ENCODE measurements at places on chromosomes 12 and 14.
A peak's percentile ranks its signal among the peaks of the same experiment; 100 is the strongest.

DNA sequence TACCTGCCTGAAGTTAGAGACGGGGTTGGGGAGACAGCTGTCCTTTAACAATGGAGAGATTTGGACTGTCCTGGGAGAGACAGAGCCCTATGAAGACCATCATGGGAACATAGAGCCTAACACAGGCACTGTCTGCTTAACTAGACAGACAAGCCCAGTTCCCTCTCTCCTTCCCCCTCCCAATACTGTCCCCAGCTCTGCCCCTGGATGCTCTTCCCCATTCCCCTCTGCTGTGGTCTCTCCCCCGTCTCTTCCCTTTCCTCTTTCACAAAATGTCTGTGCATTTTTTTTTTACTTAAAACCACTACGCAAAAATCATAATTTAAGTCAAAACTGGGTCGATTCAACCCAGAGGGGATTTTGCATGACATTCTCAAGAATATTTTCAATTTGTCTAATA, 232.9 kb downstream of the CHST11 start:
- DNase-seq, result no peak

- DNase-seq, result no peak
Measured at GRCh38 chr14:64209444-64210131, 84.6 kb downstream of the ESR2 start.

DNA sequence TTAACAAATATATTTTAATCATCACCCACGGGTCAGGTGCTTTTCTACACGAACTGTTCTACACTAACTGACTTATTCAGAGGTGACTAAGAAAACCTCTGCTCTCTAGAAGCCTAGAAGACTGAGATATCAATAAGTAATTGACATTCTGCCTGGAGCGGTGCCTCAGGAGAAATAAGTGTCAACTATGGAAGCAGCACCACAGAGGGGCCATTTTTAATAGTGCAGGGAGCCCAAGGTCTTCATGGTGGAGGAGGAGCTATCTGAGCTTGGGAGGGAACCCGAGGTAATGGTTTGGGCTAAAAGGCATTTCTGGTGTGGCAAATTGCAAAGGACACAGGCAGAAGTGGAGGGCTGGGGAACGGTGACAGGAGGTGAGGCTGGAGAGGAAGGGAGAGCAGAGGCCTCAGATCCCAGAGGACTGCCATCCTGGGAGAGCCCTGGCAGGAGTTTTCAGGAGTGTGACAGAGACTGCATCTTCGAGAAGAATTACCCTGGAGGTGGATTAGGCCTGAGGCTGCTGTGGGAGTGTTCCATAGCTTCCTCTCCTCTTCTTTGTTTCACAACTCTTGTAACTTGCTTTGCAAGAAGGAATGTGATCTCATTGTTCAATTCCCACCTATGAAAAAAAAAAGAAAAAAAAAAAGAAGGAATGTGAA, 123.1 kb downstream of the NPAS3 start:
- DNase-seq, result no peak

DNA sequence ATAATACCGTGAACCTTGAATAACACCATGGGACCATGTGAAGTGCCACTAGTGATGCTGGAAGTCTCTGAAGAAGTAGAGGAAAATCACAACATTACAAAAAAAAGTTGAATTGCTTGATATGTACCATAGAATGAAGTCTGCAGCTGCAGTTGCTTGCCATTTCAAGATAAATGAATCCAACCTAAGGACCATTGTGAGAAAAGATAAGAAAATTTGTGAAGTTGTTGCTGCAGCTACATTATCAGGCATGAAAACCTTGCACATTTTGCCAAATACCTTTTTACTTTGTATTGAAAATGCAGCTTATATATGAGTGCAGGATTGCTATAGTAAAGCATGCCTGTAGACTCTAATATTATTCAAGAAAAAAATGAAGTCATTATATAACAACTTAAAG, 126.5 kb downstream of the NUBPL start:
- DNase-seq, result no peak

DNA sequence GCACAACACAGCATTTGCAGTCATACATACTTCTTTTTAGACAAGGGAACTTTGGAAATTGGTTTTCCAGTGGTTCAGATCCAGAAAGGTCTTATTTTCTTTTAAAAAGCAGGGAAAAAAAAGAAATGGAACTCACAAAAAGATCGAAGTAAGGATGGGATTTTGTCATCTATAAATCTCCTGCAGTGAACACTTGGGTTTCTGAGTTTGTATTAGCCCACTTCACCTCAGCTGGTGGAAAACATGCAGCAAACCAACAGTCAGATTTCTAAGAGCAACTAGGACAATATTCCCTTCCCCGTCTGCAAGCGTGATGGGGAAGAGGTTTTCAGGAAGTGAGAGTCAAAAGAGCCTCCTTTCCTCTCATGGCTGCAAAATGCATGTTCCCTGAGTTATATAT, 4.6 kb downstream of the MYF5 start:
- DNase-seq, result no peak

- no peak for DNase-seq
Measured at GRCh38 chr14:104891121-104891551, 26.1 kb downstream of the CEP170B start.

GRCh38 chr12:95629392-95629791, 78.1 kb upstream of the USP44 start:
- no peak for DNase-seq

GRCh38 chr14:90741682-90741946, 74.6 kb downstream of the TTC7B start:
- DNase-seq, result no peak

GRCh38 chr12:95533985-95534384, 17.3 kb downstream of the USP44 start:
- no peak for DNase-seq

- no peak for DNase-seq
Measured at GRCh38 chr12:19783547-19784444, 344.5 kb downstream of the AEBP2 start.

DNA sequence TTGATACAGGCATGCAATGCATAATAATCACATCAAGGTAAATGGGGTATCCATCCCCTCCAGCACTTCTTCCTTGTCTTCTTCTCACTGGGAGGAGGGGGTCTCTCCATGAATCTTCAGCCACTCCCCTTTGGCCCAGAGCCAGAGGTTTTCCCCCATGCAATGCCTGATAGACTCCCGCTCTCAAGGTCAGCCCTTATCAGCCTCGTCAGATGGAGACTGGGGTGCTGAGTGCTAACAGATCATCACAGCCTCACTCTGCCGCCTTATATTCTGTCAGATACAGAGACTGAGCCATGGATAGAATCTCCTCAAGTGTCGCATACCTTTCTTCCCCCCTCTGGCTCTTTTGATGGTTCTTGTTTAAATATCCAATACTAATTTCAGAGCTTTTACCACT, 503.1 kb downstream of the AACS start:
- no peak for DNase-seq

DNA sequence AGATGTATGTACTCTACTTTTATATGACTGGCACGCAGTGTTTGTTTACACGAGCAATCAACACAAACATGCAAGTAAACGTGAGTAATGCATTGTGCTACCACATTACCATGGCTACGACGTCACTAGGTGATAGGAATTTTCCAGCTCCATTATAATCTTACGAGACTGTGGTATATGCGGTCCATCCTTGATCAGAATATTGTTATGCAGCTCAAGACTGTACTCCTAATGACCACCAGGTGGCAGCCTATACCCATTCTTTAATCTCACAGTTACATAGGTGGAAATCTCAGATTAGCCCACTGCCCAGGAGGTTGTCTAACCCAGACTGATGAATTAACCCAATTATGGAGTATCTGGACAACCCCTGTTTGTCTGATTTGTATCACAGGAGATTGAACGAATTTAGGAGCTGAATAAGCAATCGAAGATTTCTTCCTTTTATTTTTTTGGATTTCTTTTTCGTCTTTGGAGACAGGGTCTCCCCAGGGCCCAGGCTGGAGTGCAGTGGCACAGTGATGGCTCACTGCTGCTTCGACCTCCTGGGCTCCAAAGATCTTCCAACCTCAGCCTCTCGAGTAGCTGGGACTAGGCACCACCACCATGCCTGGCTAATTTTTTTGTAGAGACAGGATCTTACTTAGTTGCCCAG, 8.7 kb upstream of the TESPA1 start:
- DNase-seq, result peak; percentile 88

DNA sequence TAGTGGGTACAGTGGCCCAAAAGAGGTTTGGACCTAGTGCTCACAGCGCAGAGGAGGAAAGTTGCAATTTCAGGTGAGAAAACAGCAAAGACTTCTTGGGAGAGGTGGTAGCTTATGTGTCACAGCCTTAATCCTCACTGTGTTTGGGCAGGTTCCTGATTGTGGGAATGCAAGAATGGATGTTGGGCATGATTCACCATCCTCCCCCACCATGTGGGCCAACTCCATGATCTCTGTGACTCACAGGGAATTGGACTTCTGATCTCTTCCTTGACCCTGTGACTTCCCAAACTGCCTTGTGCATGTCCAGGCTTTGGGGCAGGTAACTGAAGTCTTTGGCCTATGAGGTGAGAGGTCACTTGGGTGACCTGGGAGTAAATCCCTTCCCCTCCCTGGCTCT, 1.8 kb upstream of the CHST11 start:
- no peak for DNase-seq

DNA sequence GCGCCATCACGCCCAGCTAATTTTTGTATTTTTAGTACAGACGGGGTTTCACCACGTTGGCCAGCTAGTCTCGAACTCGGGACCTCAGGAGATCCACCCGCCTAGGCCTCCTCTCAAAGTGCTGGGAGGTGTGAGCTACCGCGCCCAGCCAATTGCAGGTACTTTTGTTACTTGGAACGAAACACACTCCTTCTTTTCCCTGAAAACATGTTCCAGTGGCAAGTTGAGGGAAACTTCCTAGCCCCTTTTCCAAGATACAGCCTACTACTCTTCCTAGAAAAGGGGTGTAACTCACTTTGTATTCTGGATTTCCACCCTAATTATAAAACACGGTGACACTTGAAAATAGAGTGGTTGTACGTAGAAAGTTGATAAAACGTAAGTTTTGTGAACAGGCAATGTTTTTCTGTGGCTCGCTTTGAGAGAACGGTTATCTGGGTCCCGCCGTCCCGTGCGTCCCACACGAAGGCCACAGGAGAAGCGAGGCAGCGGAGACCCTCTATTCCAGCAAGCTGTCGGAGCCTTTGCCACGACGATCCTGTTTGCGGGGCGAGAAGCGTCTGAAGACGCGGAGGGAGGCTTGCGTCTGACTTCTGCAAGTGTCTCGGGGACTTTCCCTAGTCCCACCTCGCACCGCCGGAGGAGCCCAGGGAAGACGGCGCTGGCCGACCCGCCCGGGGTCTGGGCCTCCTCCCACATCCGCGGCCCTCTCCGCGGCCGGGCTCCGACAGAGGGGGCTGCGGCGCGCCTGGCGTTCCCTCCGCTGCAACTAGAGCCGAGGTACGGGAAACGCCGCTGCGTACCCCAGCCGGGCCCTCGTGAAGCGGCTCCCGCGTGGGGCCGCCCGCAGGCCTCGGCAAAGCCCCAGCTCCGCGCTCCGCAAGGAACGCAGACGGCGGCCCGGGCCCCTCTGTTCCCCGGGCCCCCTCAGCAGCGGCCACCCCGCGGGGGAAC, 745 bp downstream of the CDCA4 start:
- peak; percentile 27 for DNase-seq

GRCh38 chr14:106222731-106223130, 696.3 kb downstream of the TMEM121 start:
- DNase-seq, result no peak

GRCh38 chr14:39023939-39024871, 78.8 kb downstream of the SEC23A start:
- no peak for DNase-seq

DNA sequence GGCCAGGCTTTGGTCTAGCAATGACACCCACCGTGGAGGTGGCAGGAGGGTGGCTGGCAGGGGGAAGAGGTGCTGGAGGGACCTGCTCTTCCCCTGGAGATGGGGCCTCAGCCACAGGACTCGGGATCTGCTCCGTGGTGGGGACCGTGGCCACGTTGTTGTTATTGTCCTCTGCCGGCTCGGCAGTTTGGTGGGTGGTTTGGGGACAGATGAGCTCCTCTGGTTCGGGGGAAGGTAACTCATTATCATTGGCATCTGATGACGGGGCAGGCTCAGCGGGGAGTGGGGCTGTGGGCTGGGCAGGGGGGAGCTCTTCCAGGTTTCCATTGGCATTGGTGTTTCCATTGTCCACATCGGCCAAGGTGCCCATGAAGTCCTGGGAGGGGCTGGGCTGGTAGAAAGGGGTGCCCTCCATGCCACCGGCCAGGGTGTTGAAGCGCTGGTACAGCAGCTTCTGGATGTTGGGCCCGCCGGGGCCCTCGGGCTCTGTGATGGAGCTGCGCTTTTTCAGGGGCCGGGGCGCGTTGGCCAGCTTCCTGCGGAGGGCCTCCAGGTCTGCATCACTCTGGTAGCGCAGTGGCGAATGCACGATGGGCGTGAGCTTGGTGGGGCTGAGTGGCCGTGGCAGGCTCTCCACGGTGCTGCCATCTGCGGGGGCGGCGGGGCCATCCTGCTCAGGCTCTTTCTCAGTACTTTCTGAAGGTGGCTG, 24.3 kb downstream of the ZFYVE21 start:
- no peak for DNase-seq

DNA sequence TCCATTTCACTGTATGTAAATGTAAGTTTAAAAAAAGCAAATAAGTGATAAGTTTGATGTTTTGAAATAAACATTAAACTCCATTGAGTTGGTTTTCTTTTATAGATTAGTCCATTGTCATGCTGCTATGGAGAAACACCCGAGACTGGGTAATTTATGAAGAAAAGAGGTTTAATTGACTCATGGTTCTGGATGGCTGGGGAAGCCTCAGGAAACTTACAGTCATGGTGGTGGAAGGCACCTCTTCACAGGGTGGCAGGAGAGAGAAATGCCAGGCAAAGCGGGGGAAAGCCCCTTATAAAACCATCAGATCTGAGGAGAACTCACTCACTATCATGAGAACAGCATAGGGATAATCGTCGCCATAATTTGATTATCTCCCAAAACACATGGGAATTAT, 48.4 kb upstream of the OXA1L start:
- DNase-seq, result no peak

DNA sequence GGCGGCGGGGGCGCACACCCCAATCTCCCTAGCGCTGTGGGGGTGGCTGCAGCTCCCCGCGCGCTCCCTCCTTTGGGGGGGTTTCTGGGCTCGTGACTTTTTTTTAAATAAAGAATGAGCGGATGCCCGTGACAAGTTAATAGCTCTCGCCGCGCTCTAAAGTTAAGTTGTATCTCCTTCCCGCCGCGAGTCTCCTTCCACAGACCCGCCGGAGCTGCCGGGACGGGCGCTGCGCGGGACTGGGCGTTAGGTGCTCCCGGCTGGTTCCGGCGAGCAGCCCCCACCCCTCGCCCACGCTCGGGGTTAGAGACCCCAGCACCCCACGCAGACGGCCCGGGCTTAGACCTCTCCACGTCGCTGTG, 82.6 kb upstream of the HMGA2 start:
- no peak for DNase-seq

GRCh38 chr14:73124180-73124894, 12.0 kb upstream of the PSEN1 start:
- DNase-seq, result no peak

All from hematopoietic multipotent progenitor cell treated with erythropoietin and hydrocortisone succinate and interleukin-3 and kit ligand, for 17 days (in vitro differentiated cells).